ENCODE measurements at places on chromosomes 2 and 18.

- DNase-seq = no peak
Observed at GRCh38 chr2:96102596-96103186, 13.7 kb downstream of the ADRA2B start.

- DNase-seq = no peak
Observed at GRCh38 chr2:236965021-236965840, 120.5 kb upstream of the COPS8 start.

GRCh38 chr2:51662187-51662586 lies 630.3 kb upstream of the NRXN1 start:
- no peak for DNase-seq

GRCh38 chr2:206267567-206267966 lies 6.9 kb upstream of the ZDBF2 start:
- no peak for DNase-seq

- DNase-seq = no peak
Observed at GRCh38 chr2:102126169-102126568, 16.4 kb upstream of the IL1R1 start.

- DNase-seq = peak; percentile 42
Observed at GRCh38 chr2:201260302-201260800, at the start of gene CASP8. Gene CASP8 (plus strand): TSS chr2:201260536. CDS start chr2:201266487, 5,951 bp downstream.

GRCh38 chr2:211957799-211958198 lies 580.8 kb downstream of the ERBB4 start:
- no peak for DNase-seq

Measured in stimulated activated CD4-positive, alpha-beta T cell treated with anti-CD3 and anti-CD28 coated beads, Interleukin-2, amount 100 ng/mL, for 48 hours (primary cell).